ENCODE measurements at places on chromosomes 1 and 21.

DNA sequence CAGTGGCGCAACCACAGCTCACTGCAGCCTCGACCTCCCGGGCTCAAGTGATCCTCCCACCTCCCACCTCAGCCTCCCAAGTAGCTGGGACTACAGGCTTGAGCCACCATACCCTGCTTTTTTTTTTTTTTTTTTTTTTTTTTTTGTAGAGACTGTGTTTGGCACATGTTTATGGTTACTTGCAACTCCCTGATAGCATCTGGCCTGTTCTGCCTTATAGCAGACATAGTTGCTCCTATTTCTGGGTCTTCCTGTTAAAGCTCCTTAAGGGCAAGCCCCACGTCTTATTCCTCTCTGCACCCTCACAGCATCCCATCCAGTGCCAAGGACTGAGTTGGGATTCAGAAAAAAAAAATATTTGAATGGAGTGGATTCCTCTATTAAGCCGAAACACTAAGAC, 17.1 kb upstream of the CNR2 start:
- DNase-seq, result no peak

DNA sequence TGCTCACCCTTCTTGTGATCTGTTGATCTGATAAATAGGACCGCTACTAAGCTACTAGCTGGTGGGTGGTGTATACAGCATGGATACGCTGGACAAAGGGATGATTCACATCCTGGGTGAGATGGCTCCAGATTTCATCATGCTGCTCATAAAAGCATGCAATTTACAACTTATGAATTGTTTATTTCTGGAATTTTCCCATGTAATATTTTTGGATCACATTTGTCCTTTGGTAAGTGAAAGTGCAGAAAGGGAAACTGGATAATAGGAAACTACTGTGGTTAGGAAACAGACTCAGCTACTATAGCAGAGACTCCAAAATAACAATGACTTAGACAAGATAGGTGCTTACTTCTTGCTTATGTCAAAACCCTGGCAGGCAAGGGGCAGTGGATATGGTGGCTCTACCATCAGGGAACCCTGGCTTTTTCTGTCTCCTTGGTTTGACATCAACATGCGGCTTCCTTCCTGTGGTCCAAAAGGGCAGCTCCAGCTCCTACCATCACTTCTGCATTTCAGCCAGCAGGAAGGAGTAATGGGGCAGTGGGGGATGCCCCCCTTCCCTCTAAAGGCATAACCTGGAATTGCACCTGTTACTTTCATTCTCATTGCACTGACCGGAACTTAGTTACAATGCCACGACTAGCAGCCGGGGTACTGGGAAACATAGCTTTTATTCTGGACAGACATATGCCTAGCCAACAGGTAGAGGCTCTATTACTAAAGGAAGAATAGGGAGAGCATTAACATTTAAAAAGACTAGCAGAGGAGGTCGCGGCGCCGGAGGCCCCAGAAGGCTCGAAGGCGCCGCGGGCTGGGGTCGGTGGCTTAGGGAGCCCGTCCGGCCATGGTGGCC, 13.8 kb upstream of the AK2 start:
- DNase-seq, result no peak

DNA sequence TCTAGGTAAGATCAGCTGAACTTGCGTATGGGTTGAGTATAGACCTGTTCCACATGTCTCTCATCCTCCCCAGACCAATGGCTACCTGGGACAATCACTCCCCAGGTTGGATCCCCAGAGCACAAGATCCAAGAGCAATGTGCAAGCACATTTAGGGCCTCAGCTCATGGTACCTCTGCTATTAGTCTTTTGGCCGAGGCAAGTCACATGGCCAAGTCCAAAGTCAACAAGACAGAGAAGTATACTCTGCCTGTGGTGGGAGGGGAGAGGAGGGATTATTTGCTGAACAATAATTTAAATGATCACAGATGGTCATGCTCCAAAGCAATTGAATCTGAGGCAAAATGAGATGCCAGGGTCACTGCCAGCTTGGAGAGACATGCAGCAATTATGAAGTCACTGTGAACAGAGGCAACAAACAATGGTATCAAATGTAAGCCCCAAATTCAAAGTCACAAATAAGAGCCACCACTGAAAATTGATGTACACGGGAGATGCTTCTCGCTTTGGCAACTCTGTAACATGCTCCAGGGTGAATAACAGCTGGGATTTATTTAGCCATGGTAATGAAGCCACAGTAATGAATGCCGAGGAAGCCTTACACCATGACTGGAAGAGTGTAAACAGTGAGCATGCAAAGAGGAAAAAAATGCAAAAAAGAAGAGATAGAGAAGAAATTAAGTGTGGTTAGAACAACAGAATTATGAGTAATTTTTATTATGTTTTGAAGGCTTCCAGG, 149.1 kb downstream of the ZNF281 start:
- DNase-seq, result no peak

- no peak for DNase-seq
Measured at GRCh38 chr1:26064553-26064952, 2.9 kb downstream of the TRIM63 start.

GRCh38 chr1:202687798-202688197, 22.5 kb downstream of the SYT2 start:
- no peak for DNase-seq

GRCh38 chr21:42439284-42440186, 35.8 kb downstream of the UBASH3A start:
- no peak for DNase-seq

- DNase-seq, result peak; percentile 27
Measured at GRCh38 chr1:228198977-228199590, 8.8 kb upstream of the OBSCN start.

DNA sequence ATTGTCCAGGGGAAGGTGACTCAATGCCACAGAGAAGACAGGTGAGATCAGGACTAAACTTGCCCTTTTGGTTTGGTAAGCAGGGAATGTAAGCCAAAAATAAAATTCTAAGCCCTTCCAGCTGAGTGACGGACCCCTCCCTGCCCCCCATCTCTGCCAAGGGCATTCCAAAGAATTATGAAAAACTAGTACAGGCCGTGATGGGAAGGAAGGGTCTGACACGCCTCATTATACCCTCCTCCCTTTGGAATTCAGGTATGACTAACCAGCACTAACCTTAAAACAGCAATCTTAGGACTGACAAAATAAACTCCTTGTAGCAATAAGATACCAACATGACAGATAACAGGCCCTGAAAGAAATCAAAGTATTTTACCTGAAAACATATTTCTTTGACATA, 99.6 kb downstream of the GABPA start:
- no peak for DNase-seq

GRCh38 chr21:37862536-37862935, 53.7 kb downstream of the KCNJ6 start:
- no peak for DNase-seq

GRCh38 chr1:53660666-53661065, 78.3 kb downstream of the GLIS1 start:
- no peak for DNase-seq

DNA sequence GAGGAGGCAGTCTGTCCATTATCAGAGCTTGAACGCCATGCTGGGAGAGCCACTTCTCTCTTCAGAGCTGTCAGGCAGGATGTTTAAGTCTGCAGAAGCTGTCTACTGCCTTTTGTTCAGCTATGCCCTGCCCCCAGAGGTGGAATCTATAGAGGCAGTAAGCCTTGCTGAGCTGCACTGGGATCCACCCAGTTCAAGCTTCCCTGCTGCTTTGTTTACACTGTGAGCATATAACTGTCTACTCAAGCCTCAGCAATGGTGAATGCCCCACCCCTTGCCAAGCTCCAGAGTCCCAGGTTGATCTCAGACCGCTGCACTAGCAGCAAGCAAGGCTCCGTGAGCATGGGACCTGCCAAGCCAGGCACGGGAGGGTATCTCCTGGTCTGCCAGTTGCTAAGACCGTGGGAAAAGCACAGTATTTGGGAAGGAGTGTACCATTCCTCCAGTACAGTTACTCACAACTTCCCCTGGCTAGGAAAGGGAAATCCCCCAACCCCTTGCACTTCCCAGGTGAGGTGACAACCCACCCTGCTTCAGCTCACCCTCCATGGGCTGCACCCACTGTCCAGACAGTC, 32.5 kb downstream of the RGS13 start:
- DNase-seq, result no peak

GRCh38 chr1:153393926-153394325, 3.1 kb upstream of the S100A8 start:
- no peak for DNase-seq

DNA sequence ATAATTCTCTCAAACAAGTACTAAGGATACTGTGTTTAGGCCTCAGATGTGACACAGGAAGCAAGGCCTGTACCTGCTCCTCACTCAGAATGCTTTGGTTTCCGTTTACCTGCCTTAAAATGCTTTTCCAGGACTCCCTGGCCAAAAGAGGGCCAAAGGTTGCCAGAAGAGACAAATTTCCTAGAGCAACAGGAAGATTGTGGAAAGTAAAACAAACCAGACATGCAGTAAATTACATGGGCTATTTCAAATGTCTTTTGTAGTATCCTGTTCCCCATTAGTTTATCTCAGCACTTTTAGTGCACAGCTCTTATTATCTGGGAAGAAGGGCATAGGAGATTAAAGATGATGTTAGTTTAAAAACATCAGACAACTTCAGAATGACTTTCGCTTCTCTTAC, 280.0 kb downstream of the NFIA start:
- peak; percentile 23 for DNase-seq

- peak; percentile 20 for DNase-seq
Measured at GRCh38 chr1:176119549-176119948, 87.5 kb downstream of the COP1 start.

GRCh38 chr1:205229399-205229871, 1.7 kb downstream of the TMCC2 start:
- peak; percentile 85 for DNase-seq

- DNase-seq, result no peak
Measured at GRCh38 chr1:9315411-9316079, 22.9 kb downstream of the SPSB1 start.

GRCh38 chr1:178189814-178190213, 95.9 kb downstream of the RASAL2 start:
- peak; percentile 44 for DNase-seq

GRCh38 chr1:233242827-233243483, 52.6 kb downstream of the PCNX2 start:
- DNase-seq, result no peak

- DNase-seq, result no peak
Measured at GRCh38 chr1:178243890-178244289, 150.0 kb downstream of the RASAL2 start.

DNA sequence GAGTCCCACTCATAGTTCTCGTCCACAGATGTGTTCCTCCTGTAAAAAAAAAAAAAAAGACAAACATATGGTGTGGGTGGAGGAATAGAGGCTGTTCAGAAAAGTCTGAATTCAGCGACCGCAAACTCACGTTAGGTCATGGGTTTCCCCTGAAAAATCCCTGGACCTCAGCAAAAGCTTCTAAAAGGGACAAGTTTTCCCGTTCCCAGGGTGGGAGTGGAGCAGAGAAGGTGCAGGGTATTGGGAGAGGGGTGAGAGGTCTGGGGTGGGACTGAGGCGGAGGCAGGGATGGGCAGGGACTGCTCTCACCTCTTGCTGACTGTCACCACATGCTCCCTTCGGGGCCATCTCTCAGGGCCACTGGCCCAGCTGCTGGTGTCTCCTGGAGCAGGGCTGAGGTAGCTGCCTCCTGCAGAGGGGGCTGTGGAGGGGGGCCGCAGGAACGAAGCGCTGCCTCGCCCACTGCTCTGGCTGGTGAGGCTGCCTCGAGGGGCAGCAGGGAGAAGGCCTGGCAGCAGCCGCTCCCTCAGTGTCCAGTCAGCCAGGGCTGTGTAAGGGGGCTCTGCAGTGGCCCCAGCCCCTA, 2.6 kb upstream of the TAGLN2 start:
- DNase-seq, result no peak

GRCh38 chr1:173205146-173206051, 1.7 kb downstream of the TNFSF4 start:
- no peak for DNase-seq

GRCh38 chr1:232767305-232768074, 37.7 kb upstream of the MAP10 start:
- no peak for DNase-seq

GRCh38 chr1:24911651-24912155, 18.4 kb downstream of the RUNX3 start:
- no peak for DNase-seq

DNA sequence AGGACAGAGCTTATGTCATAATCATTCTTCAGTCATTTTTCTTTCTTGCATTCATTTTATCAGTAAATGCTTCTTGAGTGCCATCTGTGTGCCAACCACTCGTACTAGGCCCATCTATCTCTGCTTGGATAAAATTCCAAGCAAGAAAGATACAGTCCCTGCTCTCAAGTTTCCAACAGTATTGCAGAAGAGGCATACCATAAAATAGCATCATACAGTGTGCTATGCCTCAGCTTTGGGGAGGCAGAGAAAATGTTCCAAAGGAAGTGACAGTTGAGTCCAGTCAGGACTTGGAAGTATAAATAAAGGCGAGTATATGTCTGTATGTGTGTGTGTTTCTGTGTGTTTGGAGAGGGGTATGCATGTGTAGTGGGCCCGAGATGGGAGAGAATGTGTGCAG, 113.4 kb upstream of the HOOK1 start:
- no peak for DNase-seq

DNA sequence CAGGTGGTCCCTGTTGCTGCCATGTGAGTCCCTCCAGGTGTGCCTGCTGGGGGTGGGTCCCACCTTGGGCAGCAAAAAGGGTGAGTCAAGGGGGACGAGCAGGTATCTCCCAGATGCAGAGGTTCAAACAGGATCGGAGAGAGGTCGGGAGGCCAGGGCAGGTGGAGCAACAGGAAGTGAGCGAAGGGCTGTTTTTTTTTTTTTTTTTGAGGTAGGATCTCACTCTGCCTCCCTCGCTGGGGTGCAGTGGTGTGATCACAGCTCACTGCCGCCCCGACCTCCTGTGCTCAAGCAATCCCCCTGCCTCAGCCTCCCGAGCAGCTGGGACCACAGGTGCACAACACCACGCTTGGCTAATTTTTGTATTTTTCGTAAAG, 39.4 kb downstream of the SLC2A7 start:
- no peak for DNase-seq

DNA sequence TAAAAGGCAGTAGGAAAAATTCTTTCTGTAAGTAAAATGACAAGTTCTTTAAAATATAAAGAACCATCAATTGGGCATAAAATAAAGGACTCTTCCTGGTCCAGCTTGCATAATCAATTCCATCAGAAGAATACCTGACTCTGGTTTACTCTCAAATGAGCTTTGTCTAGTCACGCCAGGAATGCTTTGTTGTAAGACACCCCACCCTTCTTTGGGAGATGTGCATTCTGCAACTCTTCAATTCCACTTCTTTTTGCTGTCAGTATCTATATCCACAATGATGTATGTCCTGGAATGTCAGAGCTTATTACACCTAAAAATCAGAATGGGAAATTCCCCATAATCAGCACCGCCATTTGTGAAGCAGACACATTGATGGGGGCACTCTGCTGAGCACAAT, 76.1 kb downstream of the PTPN14 start:
- no peak for DNase-seq

GRCh38 chr1:198278943-198279342, 122.1 kb downstream of the NEK7 start:
- DNase-seq, result no peak

DNA sequence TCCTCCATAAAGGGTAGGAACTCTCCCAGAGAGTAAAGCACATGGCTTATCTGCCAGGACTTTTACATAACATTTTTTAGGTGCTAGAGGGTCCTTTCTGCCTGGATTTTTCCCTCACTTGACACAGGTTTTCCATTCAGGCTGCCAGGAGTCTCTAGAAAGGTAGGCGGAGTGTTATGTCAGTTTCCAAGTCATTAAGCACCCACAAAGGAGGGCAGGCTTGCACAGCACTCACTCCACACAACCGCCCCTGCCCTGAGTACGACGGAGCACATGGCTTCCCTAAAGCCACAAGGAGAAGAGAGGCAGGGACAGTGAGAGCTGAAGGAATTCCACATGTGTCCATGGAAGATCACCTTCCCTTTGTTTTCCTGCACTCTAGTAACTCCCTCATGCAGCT, 55.7 kb downstream of the CAPZB start:
- DNase-seq, result no peak

Measured in erythroblast (primary cell).